Activated naive CD4-positive, alpha-beta T cell treated with Interleukin-2 at 50 U/mL for 16 hours (primary cell): ENCODE measurements at places on chromosomes 12 and 14.

GRCh38 chr14:96268431-96269358, 12.7 kb downstream of the BDKRB1 start:
- no peak for DNase-seq

- no peak for DNase-seq
Measured at GRCh38 chr14:101458741-101459550, 102.3 kb upstream of the DIO3 start.

DNA sequence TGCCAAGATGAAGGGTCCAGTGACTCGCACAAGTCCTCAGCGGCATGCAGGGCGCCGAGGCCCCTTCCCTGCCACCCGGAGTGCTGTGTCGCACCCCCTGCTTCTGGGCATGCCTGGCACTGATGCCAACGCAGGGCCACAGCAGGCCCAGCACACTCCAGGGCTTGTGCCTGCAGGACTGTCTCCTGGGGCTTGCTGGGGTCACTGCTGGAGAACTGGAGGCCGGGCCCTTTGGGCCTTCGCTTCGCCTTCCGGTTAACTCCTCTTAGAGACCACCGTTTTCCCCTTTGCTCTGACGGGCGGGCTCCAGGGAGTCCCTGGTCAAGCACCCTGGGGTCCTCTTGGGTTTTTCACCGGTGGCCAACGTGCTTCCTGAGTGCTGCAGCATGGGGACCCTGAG, 79.6 kb downstream of the WDR20 start:
- DNase-seq, result no peak

GRCh38 chr12:67981287-67982162, 7.7 kb upstream of the IFNG-AS1 start:
- no peak for DNase-seq

- DNase-seq, result no peak
Measured at GRCh38 chr12:74349925-74350324, 187.7 kb upstream of the ATXN7L3B start.

DNA sequence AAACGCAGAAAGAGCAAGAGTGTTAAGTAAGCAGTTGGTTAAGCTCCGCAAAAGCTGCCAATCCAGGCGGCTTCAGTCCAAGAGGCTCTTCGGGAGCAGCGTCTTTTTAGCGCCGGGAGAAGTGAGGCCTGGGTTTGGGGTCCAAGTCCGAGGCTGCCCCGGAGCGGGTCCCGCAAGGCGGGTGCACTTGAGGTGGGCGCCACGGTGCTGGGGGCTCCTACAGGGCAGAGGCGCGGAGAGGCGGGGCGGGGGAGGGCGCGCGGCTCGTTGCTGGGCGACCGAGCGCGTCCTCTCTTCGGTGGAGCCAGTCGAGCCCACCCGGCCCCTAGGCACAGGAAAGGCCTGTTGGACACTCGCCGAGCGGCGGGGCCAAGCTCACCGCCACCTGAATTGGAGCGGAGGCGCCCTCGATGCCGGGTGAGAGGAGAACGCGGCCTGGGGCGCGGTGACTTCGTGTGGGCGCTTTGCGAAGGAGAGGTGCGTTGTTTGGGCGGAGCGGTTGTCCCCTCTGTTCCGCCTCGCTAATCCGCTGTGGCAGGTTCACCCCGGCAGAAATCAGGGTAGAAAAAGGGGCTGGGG, 15.6 kb downstream of the TTC6 start:
- no peak for DNase-seq

- DNase-seq, result no peak
Measured at GRCh38 chr12:39048395-39048794, 143.0 kb upstream of the CPNE8 start.

GRCh38 chr14:73027546-73027945, 640 bp upstream of the ZFYVE1 start:
- no peak for DNase-seq

DNA sequence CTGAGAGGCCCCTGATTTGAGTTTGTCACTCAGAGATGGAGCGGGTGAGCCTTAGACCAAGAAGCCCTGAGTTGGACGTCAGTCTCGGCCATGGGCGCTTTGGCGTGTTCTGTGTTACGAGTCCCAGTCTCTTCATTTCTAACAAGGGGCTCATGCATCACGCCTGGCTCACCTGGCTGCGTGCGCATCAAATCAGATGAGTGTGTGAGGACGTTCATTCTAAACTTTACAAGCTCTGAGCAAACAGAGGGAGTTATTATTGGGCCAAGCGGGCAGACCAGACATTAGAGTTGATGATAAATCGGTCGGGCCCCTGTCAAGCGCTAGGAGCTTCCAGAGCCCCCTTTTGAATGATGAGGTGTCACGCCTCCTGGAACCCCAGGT, 117.2 kb downstream of the CALM1 start:
- DNase-seq, result no peak

GRCh38 chr12:32559434-32559833, 119.7 kb upstream of the DNM1L start:
- DNase-seq, result no peak

DNA sequence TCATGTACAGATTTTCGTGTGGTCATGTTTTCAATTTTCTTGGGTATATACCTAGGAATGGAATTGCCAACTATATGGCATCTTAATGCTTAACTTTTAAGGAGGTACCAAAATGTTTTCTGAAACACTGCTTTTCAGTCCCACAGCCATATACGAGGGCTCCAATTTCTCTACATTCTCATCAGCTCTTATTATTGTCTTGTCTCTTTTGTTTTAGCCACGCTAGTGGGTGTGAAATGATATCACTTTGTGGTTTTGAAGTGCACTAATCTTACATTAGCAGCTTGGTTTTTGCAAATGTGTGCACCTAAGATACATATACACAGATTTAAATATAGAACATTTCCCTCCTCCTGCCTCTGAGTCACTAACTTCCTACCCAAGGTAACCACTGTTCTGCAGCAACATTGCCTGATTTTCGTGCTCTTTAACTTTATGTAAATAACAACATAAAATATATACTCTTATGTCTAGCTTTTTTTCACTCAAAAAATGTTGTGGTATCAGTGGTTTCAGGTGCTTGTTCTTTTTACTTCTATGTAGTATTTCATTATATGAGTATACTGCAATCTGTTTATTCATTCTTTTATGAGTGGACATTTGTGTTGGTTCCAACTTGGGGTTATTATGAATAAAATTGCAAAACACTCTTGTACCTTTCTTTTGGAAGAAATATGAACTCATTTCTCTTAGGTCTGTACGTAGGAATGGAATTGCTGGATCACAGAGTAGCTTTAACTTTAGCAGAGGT, 73.1 kb downstream of the ZFP36L1 start:
- DNase-seq, result no peak

DNA sequence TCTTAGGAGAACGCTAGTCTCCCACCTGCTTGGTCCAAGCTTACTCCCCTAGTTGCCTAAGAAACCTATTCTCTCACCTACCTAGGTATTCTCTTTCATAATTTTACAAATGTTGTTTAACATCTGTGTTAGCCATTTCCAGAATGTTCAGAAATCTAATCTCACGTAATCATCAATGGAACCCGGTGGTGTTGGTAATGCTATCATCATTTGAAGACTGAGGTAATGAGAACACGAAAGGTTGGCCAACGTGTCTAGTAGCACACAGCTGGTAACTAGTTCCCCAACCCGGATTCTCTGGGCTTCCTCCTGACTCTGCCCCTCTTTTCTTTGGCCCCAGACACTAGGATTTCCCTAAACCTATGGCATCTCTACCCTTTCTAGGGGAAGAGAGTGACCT, 43.8 kb upstream of the EMP1 start:
- DNase-seq, result no peak

DNA sequence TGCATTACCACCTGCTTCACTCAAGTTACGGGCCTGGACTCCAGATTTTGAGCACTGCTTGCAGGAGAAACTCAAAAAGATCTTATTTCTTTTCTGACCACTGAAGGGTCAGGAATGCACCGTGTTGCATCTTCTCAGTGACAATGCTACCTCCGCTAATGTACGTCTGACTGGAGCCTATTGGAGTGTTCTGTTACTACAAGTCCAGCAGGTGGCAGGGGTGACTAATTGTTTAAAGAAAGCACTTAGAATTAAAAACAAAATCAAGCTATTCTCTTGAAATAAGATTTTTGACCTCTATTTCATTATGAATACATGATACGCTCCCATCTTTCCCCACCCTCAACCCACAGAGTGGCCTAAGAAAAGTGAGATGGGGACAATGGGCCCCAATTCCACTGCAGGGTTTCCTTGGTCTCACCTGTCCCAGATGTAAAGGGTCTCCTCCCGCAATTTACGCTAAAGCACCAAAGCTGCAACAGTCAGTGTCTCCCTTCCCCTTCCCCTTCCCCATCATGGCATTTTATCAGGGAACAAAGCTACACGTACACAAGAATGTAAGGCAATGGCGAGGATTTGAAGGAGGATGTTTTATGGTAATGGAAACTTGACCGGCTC, 2.2 kb downstream of the TBPL2 start:
- DNase-seq, result no peak

GRCh38 chr14:89349171-89350008, 67.6 kb downstream of the FOXN3 start:
- DNase-seq, result no peak
